ENCODE measurements at places on chromosomes 3 and 15. TPM values are rescaled to one million over a fixed set of nuclear protein-coding genes. Genes with fewer than 3 reads are reported as not detected.

ACSBG1 gene
- 0.71 TPM for total RNA-seq

APOD gene
- 0.76 TPM for total RNA-seq

TEX9 gene
- 5.2 TPM for total RNA-seq

COL6A6 gene
- not detected for total RNA-seq

VEPH1 gene
- 4.9 TPM for total RNA-seq

CLDN11 gene
- 0.22 TPM for total RNA-seq

STAB1 gene
- 0.44 TPM for total RNA-seq

RLBP1 gene
- total RNA-seq = 0.12 TPM

DLL4 gene
- total RNA-seq = 1.5 TPM

ABI3BP gene
- 0.15 TPM for total RNA-seq

FETUB gene
- not detected for total RNA-seq

- no peak for DNase-seq
Measured at GRCh38 chr3:176992978-176993377, 204.3 kb downstream of the TBL1XR1 start.

DNA sequence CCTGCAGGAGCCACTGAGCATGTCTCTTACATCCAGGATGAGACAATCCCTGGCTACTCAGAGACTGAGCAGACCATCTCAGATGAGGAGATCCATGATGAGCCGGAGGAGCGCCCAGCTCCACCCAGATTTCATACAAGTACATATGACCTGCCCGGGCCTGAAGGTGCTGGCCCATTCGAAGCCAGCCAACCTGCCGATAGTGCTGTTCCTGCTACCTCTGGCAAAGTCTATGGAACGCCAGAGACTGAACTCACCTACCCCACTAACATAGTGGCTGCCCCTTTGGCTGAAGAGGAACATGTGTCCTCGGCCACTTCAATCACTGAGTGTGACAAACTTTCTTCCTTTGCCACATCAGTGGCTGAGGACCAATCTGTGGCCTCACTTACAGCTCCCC is 6.2 kb downstream of the MAP1A start:
- DNase-seq = no peak

DNA sequence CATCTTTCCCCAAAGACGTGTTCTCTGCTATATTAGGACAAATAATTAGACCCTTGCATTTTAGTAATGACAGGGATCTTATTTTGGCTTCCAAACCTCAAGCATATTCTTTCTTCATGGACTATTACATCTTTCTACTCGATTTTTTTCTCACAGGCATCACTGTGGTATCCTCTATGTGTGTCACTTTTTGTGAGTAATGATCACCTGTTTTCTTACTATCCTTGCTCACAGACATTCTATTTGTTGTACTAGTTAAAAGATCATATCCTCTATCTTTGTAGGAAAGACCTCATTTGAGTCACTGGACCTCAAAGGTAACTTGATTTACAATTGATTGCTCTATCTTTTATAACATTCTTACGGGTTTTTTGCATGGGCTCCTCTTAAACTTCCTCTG is 6.8 kb downstream of the C3orf80 start:
- DNase-seq = no peak

DNA sequence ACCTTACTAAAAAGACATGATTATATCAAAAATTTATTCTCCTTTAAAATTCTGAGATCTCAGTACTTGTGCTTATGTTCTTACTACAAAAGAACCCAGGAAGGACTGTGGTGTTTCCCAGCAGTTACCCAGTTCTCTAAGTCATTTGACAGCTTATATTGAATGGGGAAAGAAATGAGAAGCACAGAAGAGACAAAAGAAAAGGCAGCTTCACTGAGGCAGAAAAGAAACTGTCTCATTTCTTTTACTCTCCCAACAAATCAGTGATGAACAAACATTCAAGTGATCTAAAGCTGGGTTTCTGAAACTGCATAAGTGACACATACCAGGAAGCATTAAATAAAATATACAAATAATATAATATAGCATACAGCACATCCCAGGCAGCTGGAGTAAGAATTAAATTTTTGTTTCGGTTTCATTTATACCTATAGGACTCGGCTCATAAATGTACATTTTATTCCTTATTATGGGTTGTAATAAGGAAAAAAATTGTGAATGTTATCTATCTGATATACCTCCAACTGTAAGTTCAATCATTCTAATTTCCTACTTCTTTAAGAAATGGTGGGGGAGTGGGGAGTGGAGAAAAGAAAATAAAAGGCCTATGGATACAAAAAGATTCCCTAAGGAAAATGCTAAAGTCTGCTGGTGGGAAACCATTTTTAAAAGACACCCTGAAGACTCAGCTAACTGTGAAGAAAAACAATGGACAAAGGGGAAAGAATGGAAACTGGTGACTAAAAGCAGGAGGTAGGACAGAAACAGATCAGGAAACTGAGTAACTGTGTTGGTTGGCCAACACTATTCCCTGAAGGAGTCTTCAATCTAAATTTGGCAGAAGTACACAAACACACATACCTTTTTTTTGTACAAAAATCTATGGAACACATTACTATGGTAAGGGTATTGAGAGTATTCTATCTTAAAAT is 156.8 kb downstream of the TBC1D5 start:
- DNase-seq = no peak

GRCh38 chr15:71629781-71630474 is 180.4 kb upstream of the NR2E3 start:
- DNase-seq = no peak

DNA sequence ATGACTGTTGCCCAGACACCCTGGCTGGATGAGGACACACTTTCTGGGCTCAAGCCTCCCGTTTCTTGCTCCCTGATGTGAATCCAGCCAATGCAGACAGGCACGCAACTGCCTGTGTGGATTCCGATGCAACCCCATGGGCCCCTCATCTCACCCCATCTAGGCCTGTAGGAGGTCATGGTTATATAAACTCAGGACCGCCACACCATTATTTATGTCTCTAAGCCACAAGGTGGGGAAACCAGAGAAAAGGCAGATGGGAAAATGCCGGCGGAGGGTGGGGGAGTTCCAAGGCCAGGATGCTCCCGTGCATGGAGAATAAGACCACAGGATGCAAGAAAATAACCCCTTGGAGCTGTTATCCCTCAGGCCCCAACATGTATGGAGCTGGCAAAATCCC is 2.0 kb downstream of the MESP1 start:
- DNase-seq = no peak

DNA sequence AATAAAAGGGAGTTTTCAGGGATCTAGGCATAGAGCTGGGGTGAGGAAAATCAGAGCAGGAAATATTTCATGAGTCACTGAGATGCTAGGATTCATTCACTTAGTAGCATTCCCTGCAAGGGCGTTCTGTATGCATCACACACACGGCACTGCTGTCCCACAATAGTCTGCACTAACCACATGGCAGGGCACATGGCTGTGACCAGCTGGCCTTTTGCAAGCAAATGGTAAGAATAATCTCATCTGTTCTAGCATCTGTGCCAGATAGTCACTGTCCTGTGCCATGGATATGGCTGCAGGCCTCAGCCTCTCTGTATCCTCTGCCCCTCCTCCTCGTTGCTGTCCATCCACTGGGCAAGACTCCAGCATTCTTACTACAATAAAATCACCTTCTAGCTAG is 37.8 kb downstream of the BOC start:
- DNase-seq = no peak

- DNase-seq = no peak
Measured at GRCh38 chr3:172364374-172365027, 83.8 kb downstream of the GHSR start.

DNA sequence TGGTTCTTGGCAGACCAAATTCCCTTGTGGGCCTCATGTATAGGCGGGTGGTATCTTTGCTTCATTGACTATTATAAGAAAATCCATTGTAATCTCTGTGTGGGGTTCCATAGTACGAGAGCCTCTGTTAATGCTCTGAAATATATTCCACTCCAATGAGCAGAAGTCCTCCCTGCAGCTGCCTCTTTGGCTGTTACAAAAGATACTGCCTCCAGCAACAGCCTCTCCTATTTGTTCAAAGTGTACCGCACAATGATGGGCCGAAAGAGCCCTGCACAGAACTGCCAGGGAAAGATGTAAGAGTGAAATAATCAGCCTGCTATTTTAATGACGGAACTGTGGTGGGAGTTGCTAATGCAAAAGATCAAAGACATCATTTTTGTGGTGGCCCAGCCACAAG is 48.9 kb downstream of the GRK7 start:
- no peak for DNase-seq

GRCh38 chr15:65355988-65356353 is 21.8 kb downstream of the IGDCC3 start:
- no peak for DNase-seq

GRCh38 chr3:48662145-48662752 is 437 bp downstream of the CELSR3 start:
- no peak for DNase-seq

DNA sequence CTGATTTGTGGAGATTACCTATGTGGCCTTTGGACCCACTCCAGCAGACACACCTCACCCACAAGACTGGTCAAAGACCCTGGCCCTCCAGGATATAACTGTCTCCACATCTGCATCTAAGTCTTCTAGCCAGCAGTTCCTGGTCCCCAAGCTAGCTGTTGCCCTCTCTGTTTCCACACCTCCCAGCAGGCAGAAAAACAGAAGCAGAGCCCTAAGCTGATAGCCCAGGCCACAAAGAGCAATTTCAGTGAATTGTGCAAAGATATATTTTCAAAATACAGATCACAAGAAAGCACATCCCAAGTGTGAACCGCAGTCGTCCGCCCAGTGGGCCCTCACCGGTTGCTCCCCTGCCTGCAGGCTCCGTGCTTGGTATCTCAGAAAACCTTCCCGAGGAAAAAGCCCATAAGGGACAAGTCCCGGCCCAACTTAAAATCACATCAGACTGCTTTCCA is 2.6 kb downstream of the TNIK start:
- no peak for DNase-seq

DNA sequence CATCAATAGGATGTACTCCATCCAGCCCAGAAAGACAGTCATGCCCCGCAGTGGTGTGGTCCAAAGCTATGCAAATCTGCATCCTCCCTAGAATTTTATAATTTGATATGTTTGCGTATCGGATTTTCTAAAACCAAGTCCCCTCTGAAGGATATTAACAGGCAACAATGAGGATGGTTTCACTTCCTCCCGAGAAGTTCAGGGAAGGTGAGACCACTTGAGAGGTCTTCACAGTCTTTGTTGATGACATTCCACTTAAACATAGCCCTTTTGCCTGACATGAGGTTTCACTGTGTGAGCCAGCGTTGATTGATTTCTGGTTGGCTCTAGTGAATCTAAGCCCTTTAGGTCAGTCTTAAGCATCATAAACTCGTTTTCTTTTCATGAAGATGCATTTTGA is 276.1 kb downstream of the NR2F2 start:
- no peak for DNase-seq

DNA sequence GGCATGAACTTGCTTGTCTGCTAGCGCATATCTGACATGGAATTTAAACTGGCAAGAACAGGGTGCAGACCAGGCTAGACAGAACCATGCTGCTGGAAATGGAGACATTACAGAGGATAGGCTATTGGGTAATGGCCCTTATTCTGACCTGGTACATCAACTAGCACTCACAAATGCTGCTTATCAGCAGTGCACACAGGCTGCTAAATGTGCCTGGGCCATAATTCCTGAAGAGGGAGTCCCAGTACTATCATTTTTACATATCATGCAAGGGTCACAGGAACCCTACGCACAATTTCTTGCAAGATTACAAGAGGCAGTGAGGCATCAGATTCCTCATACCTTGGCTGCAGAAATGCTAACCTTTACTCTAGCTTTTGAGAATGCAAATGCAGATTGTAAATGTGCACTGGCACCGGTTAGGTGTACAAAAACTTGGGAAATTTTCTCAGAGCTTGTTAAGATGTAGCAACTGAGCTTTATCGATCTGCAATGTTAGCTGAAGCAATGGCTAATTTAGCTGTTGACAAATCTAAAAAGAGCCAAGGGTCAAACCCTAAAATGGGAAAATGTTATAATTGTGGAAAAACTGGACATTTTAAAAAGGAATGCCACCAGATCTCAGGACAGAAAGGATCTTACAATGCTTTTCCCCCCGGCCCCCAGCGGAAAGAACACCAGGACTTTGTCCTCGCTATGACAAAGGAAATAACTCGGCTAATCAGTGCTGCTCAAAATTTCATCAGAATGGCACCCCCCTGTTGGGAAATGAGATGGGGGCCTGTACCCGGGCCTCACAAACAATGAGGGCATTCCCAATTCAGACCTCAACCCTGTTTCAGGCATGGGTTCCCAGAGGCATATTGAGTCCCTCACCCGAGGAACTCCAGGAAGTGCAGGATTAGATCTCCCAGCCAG is 21.1 kb downstream of the CCRL2 start:
- no peak for DNase-seq

- no peak for DNase-seq
Measured at GRCh38 chr3:104069114-104069513, 1297.6 kb upstream of the ALCAM start.

DNA sequence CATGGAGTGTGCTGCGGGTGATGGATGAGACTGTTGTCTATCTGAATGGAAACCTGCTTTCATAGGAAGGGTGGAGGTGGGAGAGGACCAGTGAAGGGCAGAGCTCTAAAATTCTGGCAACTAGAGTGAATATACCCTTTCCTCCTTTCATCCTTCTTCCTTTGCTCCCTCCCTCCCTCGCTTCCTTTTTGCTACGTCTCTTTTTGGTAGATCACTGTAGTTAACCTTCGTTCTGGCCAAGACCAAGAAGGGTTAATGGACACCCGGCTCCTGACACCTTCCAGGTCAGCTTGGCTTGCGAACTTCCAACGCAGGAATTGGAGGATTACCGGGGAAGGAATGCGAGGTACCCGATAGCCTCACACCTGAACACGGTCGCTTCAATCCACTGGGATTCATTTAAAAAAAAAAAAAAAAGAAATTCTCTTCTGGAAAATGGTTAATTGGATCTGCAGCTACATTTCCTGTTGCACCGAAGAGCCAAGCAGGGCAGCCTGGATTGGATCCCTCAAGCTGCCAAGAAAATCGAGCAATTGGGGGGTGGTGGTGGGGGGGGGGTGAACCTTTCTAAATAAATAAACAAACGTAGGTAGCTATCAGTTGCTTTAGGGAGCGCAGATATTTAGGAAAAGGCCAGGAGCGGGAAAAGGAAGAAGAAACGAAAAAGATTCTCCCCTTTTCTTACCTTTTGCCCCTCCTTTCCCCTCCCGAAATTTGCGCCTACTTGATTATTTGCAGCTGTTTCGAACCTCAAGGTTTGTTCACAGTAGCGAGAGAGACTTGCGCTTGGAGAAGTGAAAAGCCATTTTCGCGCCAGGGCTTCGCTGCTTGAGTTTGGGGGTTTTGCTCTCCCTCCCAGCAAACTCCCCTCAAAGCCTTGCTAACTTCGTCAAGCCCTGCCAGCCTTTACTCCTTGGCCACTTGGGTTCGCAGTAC is 9.5 kb upstream of the NR2F2 start:
- DNase-seq = no peak

- no peak for DNase-seq
Measured at GRCh38 chr3:39147711-39148434, 5.5 kb downstream of the CSRNP1 start.

GRCh38 chr15:58142827-58143461 is 4.8 kb downstream of the AQP9 start:
- DNase-seq = no peak

- no peak for DNase-seq
Measured at GRCh38 chr3:83035704-83036010, 1274.2 kb upstream of the GBE1 start.
